Activated naive CD4-positive, alpha-beta T cell treated with anti-CD3 and anti-CD28 coated beads for 36 hours (primary cell): ENCODE measurements at places on chromosomes 11 and 22. TPM values are rescaled to one million over a fixed set of nuclear protein-coding genes. Genes with fewer than 3 reads are reported as not detected.

- peaks cover 16% of the 10 kb centered on the region for H3K4me1 ChIP-seq
- DNase-seq = no peak
- peak overlapping the region; percentile 84 for H3K4me3 ChIP-seq
- peak overlapping the region; percentile 82 for H3K27ac ChIP-seq
- no peaks in the 10 kb centered on the region for H3K36me3 ChIP-seq
Observed at GRCh38 chr11:108498816-108499408, 728 bp upstream of the POGLUT3 start.

DNA sequence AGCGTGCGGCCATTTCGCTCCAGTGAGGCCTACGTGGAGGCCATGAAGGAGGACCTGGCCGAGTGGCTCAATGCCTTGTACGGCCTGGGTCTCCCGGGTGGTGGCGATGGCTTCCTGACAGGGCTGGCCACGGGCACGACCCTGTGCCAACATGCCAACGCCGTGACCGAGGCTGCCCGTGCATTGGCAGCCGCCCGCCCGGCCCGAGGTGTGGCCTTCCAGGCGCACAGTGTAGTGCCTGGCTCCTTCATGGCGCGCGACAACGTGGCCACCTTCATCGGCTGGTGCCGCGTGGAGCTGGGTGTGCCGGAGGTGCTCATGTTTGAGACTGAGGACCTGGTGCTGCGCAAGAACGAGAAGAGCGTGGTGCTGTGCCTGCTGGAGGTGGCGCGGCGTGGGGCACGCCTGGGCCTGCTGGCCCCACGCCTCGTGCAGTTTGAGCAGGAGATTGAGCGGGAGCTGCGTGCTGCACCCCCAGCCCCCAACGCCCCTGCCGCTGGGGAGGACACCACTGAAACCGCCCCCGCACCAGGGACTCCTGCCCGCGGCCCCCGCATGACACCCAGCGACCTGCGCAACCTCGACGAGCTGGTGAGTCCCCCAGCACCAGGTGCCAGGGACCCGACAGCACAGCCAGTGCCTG is 1.8 kb downstream of the GAS2L1 start:
- no peaks in the 10 kb centered on the region for H3K36me3 ChIP-seq
- H3K4me3 ChIP-seq = no peak overlapping the region
- no peak for DNase-seq
- H3K27ac ChIP-seq = no peak overlapping the region
- H3K4me1 ChIP-seq = peaks cover 16% of the 10 kb centered on the region
- H3K27me3 ChIP-seq = peaks cover 33% of the 10 kb centered on the region

The STARD10 gene
- 12.0 TPM for total RNA-seq

- no peak overlapping the region for H3K27ac ChIP-seq
- peaks cover 44% of the 10 kb centered on the region for H3K4me1 ChIP-seq
- peaks cover 25% of the 10 kb centered on the region for H3K36me3 ChIP-seq
- no peaks in the 10 kb centered on the region for H3K27me3 ChIP-seq
Observed at GRCh38 chr11:61157743-61158142, 3.5 kb downstream of the VPS37C start.

The TMEM45B gene
- 3.8 TPM for total RNA-seq

DNA sequence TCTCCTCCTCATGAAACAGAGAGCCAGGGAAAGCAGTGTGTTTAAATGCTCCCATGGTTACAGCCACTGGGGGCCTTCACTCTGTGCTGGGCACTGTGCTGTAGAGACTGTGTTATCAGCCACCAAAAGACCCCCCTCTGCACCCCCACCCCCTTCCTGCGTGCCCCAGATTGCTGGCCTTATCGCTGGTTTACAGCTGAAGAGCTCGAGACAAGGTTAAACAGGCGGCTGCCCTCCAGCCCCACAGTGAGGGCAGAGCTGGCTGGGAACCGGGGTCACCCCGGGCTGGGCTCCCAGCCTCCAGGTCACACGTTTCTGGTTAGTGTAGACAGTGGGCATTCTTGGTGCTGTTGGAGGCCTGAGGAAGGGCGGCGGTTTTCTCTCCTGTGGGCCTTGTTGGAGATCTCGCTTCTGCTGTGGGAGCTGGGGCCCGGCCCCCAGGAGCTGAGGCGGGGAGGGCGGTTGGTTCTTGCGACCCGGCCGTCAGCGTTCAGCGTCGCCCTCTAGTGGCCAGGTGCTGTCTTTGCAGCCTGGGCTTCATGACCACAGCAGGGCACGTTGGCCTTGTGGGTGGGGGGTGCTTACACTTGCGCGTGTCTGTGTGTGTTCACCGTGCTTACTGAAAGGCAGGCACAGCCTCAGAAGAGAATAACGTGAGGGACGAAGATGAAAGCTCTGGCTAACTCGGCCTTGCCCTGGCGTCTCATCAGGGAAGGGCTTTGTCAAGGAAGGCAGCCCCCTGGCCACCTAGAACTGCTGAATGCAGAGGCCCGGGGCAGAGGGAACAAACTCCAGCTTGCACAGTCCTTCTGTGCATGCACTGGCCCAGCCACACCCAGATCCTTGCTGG is 40.8 kb downstream of the TBC1D22A start:
- H3K27me3 ChIP-seq = no peaks in the 10 kb centered on the region
- H3K36me3 ChIP-seq = peaks cover 31% of the 10 kb centered on the region
- no peak overlapping the region for H3K4me3 ChIP-seq
- no peak overlapping the region for H3K27ac ChIP-seq
- peak; percentile 66 for DNase-seq

- H3K4me1 ChIP-seq = no peaks in the 10 kb centered on the region
- DNase-seq = no peak
- H3K27ac ChIP-seq = no peak overlapping the region
- peaks cover 5% of the 10 kb centered on the region for H3K27me3 ChIP-seq
- no peak overlapping the region for H3K4me3 ChIP-seq
- no peaks in the 10 kb centered on the region for H3K36me3 ChIP-seq
Observed at GRCh38 chr11:78344676-78345075, 72.9 kb downstream of the GAB2 start.
